GM23248 (cell line): ENCODE measurements at places on chromosomes 2 and 18.

GRCh38 chr2:7567646-7568045 is 650.4 kb downstream of the RNF144A start:
- DNase-seq, result no peak

DNA sequence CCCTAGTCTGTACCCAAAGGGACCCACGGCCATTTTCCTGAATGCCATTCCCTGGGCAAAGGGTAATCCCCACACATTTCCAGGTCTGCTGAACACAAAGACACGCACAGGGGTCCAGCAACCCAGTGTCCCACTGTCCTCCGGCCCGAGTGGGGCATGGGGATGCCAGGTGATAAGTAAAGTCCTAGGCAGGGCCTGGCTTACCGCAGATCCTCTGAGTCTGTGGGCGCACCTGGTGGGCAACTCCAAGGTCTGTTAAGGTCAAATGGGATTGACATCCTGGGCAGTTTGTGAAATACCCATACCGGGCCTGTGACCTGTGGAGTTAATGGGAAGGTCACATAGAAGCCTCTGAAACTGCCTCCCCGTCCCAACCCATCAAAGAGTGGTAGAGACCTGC is 116.1 kb downstream of the EIPR1 start:
- no peak for DNase-seq

DNA sequence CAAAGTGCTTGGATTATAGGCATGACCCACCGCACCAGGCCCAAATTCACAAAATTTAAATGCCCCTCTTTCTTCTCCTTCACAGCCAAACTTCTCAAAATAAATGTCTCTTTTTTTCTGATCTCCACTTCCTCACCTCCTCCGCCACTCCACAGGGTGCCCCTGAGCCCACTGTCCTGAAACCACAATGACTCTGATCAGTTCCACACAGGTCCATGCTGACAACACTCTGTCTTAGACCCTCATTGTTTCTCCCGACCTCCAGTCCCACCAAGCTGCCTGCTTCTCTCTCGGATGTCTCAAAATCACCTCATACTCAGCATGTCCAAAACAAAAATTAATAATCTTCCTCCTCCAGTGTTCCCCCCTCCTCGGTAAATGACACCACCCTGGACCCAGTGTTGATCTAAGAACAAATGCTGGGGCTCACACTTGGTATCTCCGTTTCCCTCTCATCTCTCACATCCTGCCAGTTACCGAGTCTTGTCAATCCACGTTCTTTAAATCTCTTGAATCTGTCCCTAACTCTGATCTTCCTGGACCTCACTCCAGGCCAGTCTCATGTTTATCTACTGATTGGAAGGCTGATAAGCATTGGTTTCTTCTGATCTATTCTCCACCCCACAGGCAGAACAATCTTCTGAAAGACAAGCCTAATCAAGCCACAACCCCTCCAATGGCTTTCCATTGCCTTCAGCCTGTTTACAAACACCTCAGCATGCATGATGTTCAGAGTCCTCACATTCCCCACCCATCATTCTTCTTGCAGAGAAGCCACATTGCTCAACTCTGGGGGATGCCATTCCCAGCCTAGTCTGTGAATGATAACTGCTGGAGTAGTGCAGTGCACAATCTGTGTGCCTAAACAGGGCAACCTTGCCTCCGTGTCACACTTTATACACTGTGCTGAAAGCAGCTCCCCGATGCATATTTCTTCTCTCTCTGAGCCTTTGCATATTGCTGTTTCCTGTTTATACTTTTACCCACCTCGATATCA is 12.4 kb upstream of the ANKRD44 start:
- no peak for DNase-seq

GRCh38 chr18:48891721-48892120 is 59.0 kb downstream of the SMAD7 start:
- no peak for DNase-seq

DNA sequence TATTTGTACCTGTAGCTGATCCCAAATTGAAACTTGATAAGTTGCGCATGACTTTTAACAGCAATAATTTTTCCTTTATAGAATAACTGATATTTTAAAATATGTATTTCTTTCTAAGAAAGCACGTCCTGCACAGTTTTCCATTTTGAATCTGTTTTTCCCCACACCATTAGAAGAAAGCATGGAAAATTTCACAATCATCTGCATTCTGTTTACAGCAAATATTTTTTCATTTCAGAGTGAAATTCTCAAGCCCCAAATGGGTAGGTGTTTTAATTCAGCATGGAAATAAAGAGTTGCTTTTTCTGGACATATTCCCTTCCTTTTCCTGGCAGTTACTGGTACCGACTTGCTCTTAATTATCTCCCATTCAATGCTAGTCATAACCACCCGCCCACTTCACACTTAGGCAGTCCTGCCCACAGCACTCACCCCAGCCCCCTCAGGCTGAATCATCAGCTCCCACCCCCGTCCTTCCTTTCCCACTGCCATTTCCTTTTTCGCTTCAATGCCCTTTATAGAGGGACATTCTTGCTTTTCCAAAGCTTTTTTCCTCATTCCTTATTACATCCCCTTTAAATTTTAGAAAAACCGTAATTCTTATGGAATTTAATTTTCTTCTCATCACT is 89.2 kb upstream of the GLS start:
- peak; percentile 83 for DNase-seq
